CD8-positive, alpha-beta memory T cell (primary cell): ENCODE measurements at places on chromosomes 1 and 21. TPM values are rescaled to one million over a fixed set of nuclear protein-coding genes. Genes with fewer than 3 reads are reported as not detected.

The DUSP10 gene
- total RNA-seq: 23.7 TPM

The MIS18A gene
- total RNA-seq: 29.7 TPM

The H3-3A gene
- 356 TPM for total RNA-seq

DNA sequence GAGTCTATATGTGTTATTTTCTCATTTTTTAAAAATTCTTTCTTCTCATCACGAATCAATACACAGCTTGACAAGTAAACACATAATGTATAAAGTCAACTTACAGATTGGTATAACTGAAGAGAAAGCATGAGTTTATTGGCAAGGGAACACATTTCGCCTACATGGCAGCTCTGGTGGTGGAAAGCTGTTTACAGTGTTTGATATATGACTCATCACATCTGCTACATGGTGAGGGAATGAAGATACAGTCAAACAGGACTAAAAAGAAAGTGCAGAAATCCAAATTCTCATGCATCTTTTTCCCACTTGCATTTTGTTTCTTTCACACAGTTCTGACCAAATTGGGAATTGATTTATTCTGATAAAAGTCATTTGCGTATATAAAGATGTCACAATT is 122.2 kb upstream of the ADGRL4 start:
- DNase-seq: no peak
